ENCODE measurements at places on chromosomes 11 and 22.
A peak's percentile ranks its signal among the peaks of the same experiment; 100 is the strongest.

- DNase-seq, result no peak
Measured at GRCh38 chr11:111344032-111344431, 35.0 kb downstream of the POU2AF1 start.

GRCh38 chr11:33006010-33006409 is 9.7 kb upstream of the DEPDC7 start:
- DNase-seq, result no peak

DNA sequence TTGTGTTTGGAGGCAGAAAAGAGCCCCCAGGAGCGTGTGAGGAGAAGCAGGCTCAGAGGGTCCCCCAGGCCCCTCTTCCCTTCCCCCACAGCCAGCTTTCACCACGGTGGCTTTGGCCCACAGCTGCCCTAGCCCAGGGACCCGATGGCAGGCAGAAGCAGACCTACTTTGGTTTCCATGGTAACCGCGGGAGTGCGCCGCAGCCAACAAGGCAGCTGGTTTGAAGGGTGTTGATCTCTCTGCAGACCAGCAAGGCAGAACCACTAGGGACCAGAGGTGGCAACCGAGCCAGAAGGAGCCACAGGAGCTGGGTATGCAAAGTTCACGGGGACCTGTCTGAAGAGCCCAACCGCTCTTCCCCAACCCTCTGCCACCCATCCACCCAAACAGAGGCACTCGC is 69.4 kb downstream of the BUD13 start:
- DNase-seq, result peak; percentile 94

GRCh38 chr11:36385121-36385970 is 89.3 kb downstream of the PRR5L start:
- DNase-seq, result no peak

DNA sequence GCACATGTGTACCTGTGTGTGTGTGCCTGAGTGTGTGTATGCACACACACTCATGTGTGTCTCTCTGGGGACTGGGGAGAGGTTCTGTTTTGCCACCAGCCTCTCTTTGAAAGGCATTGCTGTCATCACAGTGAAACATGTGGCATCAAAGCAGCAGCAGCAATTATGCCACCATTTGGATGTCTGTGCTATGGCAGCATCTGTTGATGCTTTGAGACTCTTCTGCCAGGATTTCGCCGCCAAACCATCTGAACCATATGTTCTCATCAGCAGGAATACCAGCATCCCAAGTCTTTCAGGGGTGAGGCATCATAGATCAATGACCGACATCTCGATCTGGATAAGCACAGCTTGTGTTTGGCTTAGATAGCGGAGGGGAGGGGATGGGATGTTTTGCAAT is 168.6 kb downstream of the FAT3 start:
- DNase-seq, result no peak

- DNase-seq, result no peak
Measured at GRCh38 chr11:12083380-12083779, 27.0 kb upstream of the MICAL2 start.

- no peak for DNase-seq
Measured at GRCh38 chr22:26648528-26649388, 8.6 kb upstream of the MIAT start.

DNA sequence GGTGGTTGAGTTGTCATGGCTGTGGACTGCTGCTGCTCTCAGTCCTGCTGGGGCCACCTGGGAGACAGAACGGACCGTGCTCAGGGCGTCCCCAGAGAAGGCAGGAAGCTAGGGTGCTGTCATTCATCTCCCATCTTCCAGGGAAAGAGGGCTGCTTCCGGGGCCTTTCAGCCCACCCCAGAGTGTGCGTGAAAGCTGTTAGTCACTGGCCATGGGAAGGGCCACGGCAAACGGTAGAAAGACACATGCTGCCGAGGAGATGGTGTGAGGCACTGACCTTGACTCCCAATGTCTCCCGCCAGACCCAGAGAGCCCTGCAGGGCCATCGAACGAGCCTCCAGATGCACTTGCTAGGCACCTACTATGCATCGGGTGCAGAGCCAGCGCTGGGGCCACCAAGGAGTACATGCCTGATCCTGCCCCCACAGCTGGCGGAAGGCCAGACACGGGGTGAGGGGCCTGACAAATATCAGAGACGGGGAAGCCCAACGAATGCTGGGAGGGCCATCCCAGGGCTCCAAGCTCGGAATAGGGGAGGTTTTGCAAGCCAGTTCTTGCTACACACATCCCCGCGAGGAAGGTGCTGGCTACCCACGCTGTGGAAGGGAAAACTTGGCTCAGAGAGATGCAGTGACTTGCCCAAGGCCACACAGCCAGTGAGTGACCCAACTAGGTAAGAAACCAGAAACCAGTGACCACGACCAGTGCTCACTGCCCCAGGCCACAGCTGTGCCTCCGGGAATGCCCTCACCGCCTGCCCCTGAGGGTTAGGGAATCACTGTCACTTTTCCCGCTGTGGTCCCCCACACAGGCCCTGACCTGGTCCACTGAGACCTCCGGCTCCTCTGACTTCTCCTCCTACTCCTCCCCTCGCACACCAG is 10.1 kb downstream of the RAC2 start:
- DNase-seq, result no peak
